ENCODE measurements at places on chromosomes 13 and 19.

- DNase-seq: peak; percentile 89
Measured at GRCh38 chr13:50617134-50617721, 226.3 kb downstream of the DLEU7 start.

DNA sequence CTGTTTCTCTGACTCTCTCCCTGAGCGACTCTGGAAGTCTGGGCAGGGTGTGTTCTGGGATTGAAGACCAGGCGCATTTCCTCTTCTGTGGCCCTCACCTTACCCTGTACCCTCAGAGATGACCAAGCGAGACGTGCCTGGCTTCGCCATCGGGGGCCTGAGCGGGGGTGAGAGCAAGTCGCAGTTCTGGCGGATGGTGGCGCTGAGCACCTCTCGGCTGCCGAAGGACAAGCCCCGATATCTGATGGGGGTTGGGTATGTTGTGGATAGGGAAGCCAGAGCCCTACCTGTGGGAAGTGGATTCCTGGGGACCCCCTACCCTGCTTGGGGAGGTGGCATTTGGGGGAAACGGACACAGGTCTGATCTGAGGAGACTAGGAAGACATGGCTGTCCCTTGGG, 5.8 kb upstream of the DNM2 start:
- DNase-seq: no peak

- no peak for DNase-seq
Measured at GRCh38 chr19:976476-976875, 7.7 kb upstream of the WDR18 start.

DNA sequence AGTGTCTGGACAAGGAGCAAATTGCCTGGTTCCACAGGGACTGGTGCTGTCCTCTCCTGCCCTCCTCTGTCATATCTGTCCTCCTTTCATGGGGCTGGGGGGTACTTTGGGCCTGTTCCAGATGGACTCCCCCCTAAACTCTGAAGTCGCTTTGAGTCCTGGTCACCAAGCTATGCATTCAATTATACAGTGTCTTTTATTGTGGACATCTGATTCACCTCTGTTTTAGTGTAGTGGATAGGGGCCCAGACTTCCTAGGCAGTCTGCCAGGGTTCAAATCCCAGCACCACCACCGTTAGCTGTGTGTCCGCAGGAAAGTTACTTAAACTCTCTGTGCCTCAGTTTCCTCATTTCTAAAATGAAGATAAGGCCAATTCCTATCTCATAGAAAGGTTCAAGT, 21.0 kb upstream of the IRS2 start:
- DNase-seq: no peak

DNA sequence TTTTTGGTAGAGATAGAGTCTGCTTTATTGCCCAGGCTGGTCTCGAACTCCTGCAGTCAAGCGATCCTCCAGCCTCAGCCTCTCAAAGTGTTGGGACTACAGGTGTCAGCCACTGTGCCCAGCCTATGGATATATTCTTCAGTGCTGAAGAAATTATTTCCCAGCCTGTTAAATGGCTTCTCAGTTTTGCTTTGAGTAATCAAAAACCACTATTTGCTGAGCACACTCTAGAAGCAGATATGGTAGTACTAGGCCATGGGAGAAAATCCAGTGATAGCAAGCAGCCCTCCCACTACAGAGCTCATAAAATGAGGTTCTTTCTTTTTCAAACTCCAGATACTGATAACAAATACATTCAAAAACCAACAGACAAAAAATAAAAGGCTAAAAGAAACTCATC, 80.6 kb upstream of the CLDN10 start:
- no peak for DNase-seq

DNA sequence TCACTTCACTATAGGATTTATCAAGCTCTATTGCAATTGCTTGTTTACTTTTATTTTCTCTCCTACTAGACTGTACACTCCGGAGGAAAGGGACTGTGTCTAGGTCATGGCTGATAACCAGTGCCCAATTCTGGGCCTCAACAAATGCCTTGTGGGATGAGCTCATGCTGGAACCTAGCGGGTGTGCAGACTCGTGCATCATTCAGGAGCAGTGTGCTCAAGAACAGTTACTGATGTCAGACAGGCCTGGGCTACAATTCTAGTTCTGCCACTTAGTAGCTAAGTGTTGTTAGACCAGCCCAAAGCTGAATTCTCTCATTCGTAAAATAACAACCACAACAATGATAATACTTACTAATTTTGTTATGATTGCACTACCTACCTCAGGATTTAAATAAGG, 95.4 kb downstream of the CYSLTR2 start:
- no peak for DNase-seq

- DNase-seq: peak; percentile 52
Measured at GRCh38 chr13:111245576-111246384, 74.7 kb upstream of the TEX29 start.

DNA sequence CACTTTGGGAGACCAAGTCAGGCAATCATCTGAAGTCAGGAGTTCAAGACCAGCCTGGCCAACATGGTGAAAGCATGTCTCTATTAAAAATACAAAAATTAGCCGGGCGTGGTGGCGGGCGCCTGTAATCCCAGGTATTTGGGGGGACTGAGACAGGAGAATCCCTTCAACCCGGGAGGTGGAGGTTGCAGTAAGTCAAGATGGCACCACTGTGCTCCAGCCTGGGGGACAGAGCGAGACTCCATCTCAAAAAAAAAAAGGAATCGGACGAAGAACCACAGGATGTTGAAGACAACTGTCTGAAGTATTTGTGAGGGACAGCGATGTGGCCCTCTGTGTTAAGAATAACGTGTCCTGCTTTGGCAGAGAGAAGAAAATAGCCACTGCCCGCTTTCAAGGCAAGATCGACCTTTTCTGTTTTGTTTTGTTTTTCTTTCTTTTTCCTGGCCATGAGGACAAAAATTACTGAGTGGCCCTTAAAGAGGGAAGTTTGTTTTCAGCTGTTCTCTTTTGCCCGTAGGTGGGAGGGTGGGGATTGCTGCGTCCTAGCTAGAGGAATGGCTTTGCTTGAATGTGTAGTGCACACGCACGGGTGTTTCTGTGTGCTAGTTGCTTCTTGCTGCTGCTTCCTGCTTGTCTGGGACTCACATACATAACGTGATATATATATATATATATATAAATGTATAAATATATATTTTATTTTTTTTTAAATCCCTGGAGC, 6.2 kb upstream of the PRKCG start:
- DNase-seq: no peak

DNA sequence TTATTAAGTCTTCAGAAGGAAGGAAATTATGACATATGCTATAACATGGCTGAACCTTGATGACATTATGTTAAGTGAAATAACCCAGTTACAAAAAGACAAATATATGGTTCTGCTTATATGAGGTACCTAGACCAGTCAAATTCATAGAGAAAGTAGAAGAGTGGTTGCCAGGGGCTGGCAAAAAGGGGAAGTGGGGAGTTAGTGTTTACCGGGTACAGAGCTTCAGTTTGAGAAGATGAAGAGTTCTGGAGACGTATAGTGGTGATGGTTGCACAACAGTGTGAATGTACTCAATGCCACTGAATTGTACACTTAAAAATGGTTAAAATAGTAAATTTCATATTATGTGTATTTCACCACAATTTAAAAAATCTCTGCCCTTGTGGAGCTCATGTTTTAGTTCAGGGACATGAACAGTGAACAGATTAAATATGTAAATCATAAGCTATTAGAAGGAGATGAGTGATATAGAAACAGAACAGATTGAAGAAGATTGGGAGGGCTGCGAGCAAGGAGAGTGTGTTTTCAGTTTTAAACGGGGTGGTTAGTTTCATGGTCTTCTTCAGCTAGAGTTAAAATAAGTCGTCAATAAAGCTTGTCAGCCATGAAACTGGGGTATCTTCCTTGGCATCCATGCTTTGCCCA, 355.2 kb downstream of the KCNRG start:
- DNase-seq: no peak

GRCh38 chr13:110341445-110342244, 34.6 kb downstream of the COL4A2 start:
- no peak for DNase-seq

DNA sequence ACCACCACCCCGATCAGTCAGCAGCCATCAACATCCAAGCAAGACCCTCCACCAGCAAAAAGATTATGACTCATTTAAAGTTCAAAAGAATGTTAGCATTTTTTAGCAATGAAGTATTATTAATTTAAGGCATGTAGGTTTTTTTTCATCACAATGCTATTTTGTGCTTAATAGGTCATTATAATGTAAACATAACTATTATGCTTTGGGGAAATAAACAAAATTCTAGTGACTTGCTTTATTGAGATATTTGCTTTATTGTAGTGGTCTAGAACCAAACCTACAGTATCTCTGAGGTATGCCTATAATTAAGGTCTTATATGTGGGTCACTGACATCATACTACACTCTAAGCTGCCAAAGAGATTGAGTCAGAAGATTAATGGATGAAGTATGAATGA, 20.0 kb downstream of the KLF12 start:
- DNase-seq: no peak

DNA sequence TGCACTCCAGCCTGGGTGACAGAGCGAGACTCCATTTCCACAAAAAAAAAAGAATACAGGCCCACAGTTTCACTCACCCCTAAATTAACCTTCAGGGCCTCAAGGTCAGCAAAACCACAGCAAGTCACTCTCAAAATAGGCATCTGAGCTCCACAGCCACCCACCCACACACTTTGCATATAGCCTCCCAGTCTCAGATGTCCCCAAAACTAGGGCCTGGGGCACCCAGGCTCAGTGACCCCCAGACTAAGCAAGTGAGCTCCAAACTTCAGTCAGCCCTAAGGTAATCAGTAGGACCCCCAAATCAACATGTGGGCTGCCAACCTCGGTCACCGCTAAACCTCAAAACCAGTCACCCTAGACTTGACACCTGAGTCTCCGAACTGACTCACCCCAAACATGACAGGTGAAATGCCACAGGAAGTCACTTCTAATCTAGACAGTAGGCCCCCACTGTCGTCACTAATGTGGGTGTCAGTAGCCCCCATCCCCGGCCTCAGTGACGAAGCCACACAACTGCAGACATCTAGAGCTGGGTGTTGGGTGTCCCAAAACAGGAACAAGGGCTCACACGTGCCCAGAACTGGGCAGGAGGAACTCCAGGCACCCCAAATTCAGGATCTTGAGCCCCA, 13.9 kb downstream of the RABAC1 start:
- DNase-seq: no peak

DNA sequence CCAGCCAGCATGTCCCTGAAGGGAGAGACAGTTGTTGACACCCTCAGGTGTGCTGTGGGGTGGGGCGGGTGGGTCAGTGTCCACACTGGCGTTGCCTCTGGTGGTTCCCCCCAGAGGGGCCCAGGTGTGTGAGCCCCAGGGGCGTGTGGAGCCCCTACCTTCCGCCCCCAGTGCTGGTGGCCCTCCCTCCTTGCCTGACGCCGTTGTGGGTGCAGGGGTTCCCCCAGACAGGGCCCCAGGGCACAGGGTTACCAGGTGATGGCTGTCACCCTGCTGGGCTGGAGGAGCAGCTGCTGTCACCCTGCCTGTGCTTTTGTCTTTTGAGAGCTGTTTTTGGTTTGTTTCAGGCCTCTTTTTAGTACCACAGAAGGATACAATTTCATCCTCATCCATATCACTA, 27.2 kb downstream of the ATP4B start:
- no peak for DNase-seq

GRCh38 chr13:92661406-92661805, 565.2 kb upstream of the GPC6 start:
- no peak for DNase-seq

DNA sequence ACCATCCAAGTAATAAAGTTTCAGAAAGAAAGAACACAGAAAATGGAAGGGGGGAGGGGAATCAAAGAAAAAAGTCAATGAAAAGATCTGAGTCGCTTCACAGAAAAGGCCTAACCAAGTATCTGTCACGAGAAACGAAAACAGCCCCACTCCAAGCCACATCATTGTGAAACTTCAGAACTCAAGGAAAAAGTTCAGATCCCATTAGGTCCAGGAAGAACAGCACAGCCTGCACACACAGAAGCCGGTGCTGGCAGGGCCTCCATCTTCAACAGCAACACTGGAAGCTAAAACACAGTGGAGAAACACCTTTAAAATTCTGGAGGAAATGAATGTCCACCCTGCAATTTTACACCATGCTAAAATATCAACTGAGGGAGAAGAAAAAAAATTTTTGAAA, 8.0 kb downstream of the STK24 start:
- no peak for DNase-seq

DNA sequence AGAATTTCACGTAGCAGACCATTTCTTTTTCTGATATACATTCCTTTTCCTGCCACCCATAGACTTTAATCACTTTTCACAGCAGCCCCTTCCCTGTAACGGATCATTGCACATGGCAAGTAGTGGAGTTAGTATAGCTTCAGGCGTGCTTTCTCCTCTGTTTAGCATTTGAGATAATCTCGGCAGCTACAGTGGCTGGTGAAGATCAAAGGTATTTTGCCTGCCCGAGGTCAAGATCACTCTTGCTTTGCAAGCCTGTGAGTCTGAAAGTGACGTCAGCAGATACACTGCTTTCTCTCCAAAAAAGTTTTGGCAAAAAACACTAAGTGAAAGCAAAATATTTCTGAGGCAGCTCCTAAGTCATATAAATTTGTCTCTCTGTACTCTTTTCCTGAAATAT, 260.0 kb downstream of the NDFIP2 start:
- no peak for DNase-seq

DNA sequence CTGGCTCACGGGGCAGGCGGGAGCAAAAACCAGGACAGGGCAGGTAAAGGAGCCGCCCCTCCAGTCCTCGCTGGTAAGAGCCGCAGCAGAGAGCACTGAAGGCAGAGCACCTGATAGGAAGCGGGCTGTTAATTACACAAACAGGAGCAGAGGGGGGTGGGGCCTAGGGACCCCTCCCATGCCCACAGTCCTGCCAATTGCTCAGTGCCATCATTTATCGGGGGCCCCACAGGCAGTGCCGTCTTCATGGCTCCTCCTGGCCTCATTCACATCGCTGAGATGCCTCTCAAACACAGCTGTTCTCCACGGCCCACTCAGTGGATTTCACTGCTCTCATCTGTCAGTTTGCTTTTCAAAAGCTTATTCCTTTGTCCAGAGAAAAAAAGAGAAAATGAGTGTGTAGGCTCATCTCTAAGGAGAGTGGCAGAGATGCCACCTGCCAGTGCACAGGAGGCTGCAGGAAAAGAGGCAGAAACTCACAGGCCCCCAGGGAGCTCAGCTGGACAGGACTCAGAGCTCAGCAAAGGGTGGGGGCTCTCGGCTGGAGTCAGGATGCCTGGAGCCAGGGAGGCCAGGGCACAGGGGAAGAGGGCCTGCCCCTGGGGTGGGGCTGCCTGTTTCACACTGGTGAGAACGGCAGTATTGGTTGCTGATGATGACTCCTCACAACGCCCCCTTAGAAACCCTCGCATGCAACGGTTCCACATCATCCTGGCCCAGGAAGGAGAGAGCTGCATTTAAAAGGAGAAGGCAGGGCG, 174.6 kb downstream of the COL4A1 start:
- DNase-seq: no peak

All from fibroblast of skin of left quadriceps (primary cell).